NCI-H526 (cell line): ENCODE measurements at places on chromosomes 16 and 17.

DNA sequence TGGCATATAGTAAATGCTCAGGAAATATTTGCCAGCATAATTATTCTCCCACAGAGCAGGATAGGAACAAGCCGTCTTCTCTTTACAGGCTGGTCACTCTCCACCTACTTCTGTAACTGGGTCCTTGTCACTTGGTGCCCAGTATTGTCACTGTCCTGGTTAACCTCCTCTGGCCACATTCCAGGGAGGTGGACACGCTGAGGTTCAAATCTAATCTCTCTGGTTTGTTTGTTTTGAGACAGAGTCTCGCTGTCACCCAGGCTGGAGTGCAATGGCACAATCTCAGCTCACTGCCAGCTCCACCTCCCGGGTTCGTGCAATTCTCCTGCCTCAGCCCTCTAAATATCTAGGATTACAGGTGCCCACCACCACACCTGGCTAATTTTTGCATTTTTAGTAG, 15.6 kb downstream of the SBK1 start:
- DNase-seq: no peak

GRCh38 chr17:65774787-65775186, 213.3 kb upstream of the AXIN2 start:
- DNase-seq: no peak

- DNase-seq: peak; percentile 28
Observed at GRCh38 chr17:80421381-80422090, 6.6 kb downstream of the ENDOV start.

DNA sequence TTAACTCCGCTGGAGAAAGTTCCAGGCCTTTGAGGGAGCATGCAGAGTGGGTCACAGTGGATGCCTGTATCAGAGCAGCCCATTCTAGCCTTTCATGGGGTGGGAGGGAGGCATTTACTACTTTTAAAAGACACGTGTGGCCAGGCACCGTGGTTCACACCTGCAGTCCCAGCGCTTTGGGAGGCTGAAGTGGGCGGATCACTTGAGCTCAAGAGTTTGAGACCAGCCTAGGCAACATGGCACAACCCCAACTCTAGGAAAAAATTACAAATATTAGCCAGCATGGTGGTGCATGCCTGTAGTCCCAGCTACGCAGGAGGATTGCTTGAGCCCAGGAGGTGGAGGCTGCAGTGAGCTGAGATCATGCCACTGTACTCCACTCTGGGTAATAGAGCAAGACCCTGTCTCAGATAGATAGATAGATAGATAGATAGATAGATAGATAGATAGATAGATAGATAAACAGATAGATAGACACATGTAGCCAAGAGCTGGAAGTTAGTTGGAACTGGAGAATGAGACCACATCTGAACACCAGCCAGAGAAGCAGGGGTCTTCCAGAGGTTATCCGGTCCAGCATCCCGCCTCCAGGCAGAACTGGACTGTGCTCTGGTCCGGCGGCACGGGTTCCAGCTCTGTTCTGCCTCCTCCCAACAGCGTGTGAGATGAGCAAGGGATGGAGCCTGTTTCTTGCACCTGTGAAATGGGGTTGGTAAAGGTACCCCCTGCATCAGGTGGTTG, 3.6 kb downstream of the ADCY7 start:
- DNase-seq: no peak

- no peak for DNase-seq
Observed at GRCh38 chr16:6880263-6880662, 452.4 kb upstream of the RBFOX1 start.

DNA sequence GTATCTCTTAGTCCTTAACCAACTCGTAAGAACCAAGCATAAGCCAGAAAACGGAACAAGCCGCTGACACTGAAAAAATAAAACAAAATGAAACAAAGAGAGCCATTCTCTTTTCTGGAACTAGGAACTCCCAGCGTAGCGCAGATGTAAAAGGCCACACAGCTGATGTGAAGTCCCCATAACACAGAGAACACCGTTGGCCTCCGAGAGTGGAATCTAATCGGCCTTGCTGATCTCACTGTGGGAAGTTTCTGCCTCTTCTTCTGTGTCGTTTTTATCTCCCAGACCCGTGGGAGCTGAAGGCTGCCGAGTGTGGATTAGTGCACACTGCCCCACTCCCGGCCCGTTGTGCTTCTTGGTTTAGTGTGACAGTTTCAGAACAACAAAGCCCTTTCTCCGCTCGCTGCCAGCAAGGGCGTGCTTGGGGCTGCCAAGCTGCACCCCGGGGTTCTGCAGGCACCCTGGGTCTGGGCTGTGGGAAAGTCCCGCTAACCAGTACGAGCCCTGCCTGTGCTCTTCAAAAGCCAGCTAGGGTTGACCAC, 21.7 kb downstream of the TTYH2 start:
- no peak for DNase-seq

DNA sequence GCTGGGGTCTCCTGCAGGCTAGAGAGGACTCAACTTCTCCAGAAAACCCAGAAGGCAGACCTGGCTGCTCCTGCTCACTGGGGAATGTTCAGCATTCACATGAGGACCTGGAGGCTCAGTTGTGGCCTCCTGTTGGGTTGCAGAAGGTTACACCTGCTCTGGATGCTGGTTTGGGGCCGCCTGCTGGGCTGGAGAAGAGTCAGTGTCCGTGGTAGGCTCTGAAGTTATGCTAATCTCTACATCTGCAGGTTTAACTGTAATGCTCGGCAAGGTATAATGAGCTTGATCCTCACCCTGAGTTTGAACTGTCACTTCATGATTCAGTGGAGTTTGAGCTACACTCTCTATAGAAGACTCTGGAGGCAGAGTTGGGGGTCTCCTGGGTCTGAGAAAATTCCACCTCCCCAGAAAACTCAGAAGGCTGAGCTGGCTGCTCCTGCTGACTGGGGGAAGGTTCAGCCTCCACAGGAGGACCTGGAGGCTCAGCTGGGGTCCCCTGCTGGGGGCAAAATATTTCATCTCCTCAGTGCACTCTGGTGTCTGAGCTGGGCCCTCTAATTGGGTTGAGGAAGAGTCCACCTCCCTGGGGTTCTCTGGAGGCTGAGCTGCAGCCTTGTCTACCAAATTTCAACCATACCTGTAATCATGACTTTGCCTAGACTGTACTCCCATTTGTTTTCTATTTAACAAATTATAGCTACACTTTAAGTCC, 23.5 kb downstream of the RDM1 start:
- DNase-seq: no peak

GRCh38 chr17:48639136-48639535, 13.0 kb upstream of the HOXB9 start:
- DNase-seq: no peak

GRCh38 chr17:17732892-17733670, 51.8 kb downstream of the RAI1 start:
- no peak for DNase-seq

DNA sequence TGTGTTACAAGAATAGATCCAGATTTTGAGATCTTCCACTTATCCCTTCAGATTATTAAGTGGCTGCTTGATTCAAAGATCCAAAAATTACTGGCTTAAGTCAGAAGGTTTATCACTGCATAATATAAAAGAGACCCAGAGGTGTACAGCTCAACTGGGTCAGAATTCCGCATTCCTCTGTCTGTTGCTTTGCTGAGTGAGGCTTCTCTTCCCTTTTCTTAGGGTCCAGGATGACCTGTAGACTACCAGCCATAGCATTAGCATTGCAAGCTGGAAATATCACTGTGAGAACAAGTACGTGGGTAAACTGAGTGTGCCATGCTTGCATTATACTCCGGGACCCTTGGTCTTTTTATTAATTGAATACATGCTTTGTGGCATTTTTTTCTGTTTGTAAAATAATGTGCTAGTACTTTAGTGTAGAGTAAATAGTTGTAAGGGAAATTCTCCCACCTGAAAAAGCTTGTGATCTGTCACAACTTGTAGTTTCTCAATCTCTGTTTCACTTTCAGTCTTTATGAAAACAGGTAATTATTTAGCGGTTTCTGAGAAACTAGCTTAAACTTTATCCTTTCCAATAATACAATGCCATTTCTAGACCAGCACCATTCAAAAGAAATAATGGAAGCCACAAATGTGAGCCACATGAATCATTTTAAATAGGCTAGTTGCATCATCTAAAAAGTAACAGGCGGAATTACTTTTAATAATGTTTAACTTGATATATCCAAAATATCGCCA, 61.6 kb downstream of the TNRC6C start:
- DNase-seq: no peak

DNA sequence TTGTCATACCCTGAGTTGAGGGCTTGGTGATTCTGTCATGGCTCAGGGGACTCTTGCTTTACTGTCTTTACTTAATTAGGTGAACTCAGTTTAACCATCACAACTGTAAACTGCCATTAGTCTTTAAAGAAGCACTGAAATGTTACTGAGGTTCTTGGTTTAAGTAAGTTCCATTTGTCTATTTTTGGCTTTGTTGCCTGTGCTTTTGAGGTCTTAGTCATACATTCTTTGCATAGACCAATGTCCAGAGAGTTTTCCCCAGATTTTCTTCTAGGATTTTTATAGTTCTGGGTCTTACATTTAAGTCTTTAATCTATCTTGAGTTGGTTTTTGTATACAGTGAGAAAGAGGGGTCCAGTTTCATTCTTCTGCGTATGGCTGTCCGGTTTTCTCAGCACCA, 137.5 kb downstream of the SOCS1 start:
- DNase-seq: no peak

- peak; percentile 39 for DNase-seq
Observed at GRCh38 chr17:19713462-19713861, 2.9 kb downstream of the SLC47A2 start.

- DNase-seq: no peak
Observed at GRCh38 chr17:73943416-73944110, 259.9 kb upstream of the RPL38 start.

- DNase-seq: no peak
Observed at GRCh38 chr17:57464191-57464864, 208.0 kb downstream of the MSI2 start.

DNA sequence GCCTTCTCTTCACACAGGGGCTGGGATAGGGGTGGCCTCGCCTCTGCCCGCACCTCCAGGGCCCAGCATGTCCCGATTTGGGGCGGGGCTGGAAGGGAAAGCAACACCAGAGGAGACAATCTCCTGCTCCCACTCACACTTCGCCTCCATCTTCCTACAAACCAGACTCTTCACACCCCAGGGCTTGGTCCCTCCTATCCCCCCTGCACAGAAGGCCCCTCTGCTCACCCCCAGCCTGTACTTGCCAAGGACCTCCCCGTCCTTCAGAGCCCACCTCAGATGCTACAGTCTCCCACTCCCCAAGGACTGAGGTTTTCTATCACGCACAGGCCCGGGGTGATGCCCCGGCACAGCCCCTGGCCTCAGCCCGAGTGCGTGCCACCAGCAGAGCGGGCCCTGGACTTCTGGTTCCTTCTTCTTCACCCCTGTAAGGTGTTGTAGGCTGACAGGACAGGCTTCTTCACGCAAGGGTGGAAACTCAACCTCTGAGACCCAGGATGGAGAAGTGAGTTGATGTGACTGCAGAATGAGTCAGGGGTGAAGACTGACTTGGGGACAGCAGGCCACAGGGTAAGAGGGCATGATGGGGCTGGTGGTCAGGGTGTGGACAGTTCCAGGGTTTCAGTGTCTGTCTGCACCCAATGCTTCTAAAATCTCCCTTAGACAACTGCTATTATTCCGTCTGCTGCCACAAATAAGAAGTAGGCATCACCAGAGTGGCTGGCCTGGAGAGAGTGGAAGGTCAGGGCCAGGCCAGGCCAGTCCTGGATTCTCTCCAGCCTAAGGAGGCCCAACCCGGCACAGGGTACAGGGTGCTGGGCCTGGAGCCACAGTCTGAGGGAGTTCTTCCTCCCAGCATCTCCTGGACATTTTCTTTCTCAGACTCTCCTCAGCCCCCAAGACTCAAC, 2.5 kb downstream of the ITGAE start:
- DNase-seq: no peak

DNA sequence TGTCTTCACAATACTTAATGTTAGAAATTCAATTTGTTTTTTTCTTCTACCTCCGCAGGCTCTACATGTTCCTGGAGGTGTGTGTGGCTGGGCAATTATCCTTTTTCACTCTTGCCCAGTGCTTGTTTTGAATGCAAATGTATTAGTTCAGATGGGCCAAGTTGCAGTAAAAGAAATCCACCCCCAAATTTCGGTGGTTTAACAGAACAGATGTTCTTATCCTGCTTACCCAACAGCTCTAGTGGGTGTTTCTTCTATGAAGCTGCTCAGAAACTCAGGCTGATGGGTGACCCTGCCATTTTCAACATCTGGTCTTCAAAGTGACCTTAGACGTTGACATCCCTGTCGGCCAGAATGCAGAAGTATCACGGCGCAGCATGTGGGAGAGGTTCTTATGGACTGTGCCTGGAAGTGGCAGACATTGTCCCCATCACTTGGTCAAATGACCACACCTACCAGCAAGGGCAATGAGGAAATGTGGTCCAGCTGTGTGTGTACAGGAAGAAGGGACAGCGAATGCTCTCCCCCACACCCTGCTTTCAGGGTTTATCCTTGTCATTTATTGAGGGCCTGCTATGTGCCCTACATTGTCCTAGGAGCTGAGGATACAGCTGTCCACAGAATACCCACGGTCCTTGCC, 157.3 kb downstream of the CDH13 start:
- no peak for DNase-seq

GRCh38 chr17:51057534-51057933, 63.1 kb downstream of the SPAG9 start:
- DNase-seq: peak; percentile 67

DNA sequence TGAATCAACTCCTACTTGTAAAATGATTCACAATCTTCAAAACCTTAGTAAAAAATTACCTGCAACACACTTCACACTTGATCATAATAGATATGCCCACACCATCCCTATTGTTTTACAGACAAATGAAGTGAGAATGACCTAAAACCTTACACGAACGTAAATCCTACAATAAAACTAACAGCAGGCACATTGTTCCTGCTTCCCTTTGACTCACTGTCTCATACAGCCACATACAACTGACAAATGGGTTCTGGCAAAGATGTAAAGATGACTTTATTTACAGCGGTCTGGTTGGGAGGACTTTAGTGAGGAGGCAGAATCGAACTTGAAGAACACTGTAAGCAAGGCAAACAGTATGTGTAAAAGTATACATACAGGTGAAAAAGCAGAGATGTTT, 188.7 kb downstream of the MYO1D start:
- no peak for DNase-seq

GRCh38 chr17:60006160-60006559, 41.6 kb upstream of the RNFT1 start:
- no peak for DNase-seq

GRCh38 chr16:75908331-75909117, 182.2 kb upstream of the CPHXL start:
- no peak for DNase-seq

DNA sequence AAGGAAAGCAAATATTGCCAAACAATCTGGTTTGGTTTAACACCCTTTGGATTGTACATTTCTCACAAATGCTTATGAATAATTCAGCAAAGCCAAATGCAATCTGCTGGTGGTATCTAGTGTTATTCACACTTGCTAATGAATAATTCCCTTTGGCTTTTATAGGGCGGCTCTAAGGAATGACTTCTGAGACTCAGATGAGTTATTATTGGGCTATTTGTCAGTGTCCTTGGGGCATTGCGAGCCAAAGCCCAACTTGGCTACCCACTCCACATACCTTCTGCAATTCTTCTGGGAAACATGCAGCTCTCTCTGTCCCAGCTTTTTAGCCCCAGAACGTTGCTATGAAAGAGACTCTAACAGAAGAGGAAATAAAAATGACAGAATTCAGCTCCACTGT, 41.1 kb downstream of the FTO start:
- no peak for DNase-seq
